ENCODE measurements at places on chromosomes 3 and 15.

GRCh38 chr3:36476286-36476942 lies 96.1 kb downstream of the STAC start:
- no peak for DNase-seq

GRCh38 chr15:88098361-88098760 lies 158.2 kb downstream of the NTRK3 start:
- no peak for DNase-seq

DNA sequence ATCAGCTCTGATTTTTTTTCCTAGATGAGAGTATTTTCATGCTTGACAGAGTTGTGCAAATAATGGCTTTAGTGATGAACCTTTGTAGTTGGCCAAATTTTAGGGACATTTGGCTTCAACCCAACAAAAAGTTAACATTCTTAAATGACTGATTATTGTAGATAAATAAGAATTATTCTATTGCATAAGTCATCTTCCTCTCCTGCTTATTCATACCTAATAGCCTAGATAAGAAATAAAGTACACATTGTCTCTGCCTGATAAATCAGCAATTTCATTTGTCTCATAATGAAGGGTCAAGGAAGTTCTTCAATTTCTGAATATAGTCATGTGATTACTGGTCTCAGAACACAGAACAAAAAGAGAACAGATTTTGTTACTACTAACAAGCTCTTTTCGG lies 428.9 kb upstream of the IL12A start:
- DNase-seq = no peak

DNA sequence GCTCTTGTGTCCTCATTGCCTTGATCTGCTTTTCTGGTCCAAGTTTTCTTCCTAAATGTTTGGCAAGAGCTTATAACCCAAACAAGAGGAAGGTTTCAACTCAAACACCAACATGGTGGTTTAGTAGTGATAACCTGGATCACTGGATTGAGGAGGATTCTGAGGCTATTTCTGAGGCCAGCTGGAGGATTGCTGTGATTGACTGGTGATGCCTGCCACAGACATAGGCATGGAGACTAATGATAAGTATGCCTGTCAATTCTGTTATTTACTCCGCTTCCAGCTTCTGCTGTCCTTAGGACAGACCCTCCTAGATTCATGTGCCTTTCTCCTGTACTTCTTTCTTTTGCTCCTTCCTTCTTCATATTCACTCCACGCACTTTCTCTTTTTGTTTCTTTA lies 150.5 kb downstream of the SHQ1 start:
- no peak for DNase-seq

DNA sequence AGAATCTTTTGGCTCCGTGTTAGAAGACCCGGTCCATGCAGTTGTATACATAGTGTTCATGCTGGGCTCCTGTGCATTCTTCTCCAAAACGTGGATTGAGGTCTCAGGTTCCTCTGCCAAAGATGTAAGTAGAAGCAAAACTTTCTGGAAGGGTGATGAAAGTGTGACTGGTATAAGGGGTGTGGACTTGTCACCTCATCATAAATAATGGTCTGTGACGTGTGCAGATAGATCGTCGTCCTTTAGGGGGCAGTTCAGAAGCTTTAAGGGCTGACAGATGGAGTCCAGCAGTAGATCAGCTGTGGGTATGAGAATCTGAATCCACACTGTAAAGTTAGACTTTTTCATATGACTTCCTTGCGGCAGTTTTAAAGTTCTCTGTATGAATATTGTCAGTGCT lies 15.3 kb downstream of the SEC61A1 start:
- no peak for DNase-seq

- no peak for DNase-seq
These were observed 23.4 kb downstream of the NCEH1 start for GRCh38 chr3:172687501-172687900.

GRCh38 chr3:187623285-187623814 lies 46.8 kb downstream of the SST start:
- no peak for DNase-seq

GRCh38 chr3:46477756-46478155 lies 13.1 kb upstream of the LTF start:
- DNase-seq = no peak

GRCh38 chr3:30421266-30421665 lies 185.1 kb upstream of the TGFBR2 start:
- DNase-seq = no peak

DNA sequence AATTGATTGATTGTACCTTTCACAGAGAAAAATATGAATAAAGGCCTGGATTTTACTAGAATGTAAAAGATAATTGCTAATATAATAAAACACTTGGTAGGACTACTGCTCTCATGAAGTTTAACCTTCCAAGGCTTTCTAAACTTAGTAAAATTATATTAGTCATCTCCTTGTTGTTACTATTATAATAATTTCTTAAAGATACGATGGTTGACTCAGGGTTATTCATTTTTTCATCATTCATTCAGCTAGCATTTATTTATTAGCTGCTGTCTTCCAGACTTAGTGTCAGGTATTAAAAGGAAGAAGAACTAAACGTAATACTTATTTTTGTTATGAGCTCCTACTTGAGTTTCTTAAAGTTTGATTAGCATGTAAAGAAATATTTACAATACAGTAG lies 771.6 kb upstream of the NR2F2 start:
- no peak for DNase-seq

DNA sequence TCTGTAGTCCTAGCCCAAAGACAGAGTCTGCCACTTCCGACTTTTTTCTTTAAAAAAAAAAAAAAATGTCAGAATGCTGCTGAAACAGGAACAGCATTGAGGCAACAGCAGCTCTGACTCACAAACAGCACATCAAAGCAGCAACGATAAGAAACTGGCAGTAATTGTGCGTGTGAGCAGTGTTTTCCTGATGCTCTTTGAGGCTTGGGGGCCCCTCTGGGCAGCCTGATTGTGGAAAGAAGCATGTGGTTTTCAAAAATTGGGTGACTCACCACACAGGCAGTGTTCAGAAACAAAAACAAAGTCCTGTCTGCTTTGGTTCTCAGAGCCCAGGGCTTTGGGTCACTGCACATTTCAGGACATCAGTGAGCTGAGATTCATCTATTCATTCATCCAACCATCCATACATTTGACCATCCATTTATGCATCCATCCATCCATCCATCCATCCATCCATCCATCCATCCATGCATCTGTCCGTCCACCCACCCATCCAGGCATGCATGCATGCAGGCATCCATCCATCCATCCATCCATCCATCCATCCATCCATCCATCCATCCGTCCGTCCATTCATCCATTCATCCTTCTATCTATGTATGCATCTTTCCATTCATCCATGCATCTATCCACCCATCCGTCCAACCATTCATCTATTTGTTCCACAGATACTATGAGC lies 308.4 kb downstream of the RPLP1 start:
- DNase-seq = peak; percentile 83

Measured in spleen (tissue), 13 donors.